Thyroid gland (tissue), 4 donors: ENCODE measurements at places on chromosomes 1 and 21.
A peak's percentile ranks its signal among the peaks of the same experiment; 100 is the strongest.

GRCh38 chr1:218078916-218079315 is 206.2 kb upstream of the RRP15 start:
- H3K4me3 ChIP-seq: no peak overlapping the region
- DNase-seq: no peak
- H3K27ac ChIP-seq: no peak overlapping the region
- H3K4me1 ChIP-seq: no peaks in the 10 kb centered on the region
- no peaks in the 10 kb centered on the region for H3K36me3 ChIP-seq

- H3K4me1 ChIP-seq: no peaks in the 10 kb centered on the region
- no peak for DNase-seq
- H3K4me3 ChIP-seq: no peak overlapping the region
- H3K36me3 ChIP-seq: no peaks in the 10 kb centered on the region
Observed at GRCh38 chr21:43287795-43288755, 119.3 kb downstream of the CRYAA start.

DNA sequence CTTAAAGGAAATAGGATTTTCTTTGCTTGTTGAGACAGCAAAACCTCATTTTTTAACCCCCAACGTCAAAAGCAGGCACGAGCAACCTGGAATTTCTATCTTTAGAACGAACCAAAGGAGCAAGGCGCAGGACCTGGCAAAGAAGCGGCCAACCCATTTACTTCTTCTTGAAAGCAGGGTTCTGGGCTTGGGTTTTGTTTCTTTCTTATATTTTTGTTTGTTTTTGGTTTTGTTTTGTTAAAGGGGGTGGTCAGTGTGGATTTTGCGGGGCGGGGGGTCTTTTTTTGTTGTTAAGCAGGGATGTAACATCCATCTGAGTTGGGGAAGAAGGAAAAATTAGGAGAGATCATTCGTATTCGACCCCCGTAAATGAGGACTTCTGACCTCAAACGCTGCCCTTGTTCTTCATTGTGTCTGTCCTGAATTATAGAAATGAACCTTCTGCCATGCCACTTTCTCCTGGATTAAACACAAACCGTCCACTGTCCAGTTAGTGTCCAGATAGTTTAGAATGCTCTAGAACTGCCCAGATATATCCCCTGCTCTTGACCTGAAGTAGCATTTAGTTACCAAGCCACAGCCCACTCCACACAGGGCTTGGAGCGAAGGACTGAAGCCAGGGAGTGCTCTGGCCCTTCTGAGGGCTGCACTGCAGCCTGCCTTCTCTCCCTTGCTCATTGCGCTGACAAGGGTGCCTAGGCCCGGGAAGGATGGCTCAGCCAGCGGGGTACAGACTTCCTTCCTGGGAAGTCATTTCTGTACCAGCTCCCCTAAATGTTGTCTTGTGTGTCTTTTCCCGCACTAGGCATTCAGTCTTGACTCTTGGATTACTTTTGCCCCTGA is 909 bp upstream of the APP start:
- H3K27me3 ChIP-seq: no peaks in the 10 kb centered on the region
- DNase-seq: peak; percentile 26
- H3K4me3 ChIP-seq: peak overlapping the region; percentile 99
- H3K27ac ChIP-seq: peak overlapping the region; percentile 95
- no peaks in the 10 kb centered on the region for H3K36me3 ChIP-seq

DNA sequence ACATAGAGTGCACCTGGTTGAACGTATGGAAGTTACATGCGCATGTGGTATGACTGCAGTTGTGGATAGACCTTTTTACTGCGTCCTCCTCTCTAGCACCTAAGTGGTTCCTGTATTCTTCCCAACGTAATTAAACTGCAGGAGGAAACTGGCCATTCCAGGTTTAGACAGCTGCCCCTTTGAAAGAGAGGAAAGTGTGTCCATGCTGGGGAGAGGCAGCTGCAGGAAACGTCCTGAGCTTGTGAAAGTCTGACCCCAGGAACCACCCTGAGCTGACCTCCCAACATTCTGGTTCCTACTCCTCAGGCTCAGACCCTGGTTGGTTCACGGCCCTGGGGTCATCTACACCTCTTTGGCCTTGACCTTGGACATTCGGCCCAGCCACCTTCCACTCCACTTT is 309.3 kb downstream of the DISC1 start:
- H3K4me3 ChIP-seq: no peak overlapping the region
- H3K27ac ChIP-seq: no peak overlapping the region
- peaks cover 9% of the 10 kb centered on the region for H3K4me1 ChIP-seq
- no peaks in the 10 kb centered on the region for H3K36me3 ChIP-seq
- no peak for DNase-seq

GRCh38 chr1:246587606-246588005 is 21.4 kb downstream of the CNST start:
- H3K27me3 ChIP-seq: no peaks in the 10 kb centered on the region
- DNase-seq: no peak
- H3K4me1 ChIP-seq: peaks cover 36% of the 10 kb centered on the region

- DNase-seq: no peak
- H3K4me1 ChIP-seq: no peaks in the 10 kb centered on the region
- no peaks in the 10 kb centered on the region for H3K36me3 ChIP-seq
Observed at GRCh38 chr1:162007466-162007865, 16.2 kb downstream of the OLFML2B start.

DNA sequence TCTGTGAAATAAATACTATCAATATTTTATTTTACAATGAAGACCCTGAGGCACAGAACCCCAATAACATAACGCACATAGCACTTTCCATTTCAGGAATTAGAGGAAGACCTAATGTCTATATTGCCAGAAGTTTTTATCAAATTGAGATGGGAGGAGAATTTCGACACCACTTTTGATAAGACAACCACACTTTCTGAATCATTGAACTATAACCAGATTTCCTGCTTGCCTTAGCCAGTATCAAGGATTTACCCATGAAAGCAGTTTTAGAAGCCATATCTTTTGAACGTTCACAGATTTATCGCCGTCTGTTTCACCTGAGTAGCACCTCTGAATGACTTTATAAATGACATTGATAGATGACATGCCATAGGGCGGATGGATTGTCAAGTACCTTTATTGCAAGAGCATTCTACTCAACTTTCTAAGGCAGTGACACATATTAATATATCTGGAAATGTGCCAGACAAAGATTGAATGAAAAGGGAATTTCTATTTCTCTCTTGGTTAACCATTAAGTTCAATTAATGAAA is 768.4 kb downstream of the LTN1 start:
- H3K27ac ChIP-seq: no peak overlapping the region
- no peak overlapping the region for H3K4me3 ChIP-seq
- H3K27me3 ChIP-seq: no peaks in the 10 kb centered on the region
- no peaks in the 10 kb centered on the region for H3K36me3 ChIP-seq

DNA sequence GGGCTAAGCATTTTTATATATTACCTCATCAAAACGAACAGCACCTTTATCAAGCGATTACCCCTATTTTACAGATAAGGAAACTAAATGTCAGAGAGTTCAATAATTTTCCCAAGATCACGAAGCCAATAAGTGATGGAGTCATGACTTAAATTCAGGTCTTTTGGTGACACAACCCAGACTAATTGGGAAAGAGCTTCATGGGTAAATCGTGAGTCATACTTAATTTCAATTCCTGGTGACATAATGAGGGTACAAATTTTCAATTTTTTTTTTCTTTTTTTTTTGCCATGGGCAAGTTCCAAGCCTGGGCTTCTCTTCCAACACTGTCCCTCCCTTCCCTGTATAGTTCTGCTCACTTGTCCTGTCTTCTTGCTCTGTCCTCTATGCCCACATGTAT is 30.1 kb upstream of the IL10 start:
- no peaks in the 10 kb centered on the region for H3K36me3 ChIP-seq
- H3K4me1 ChIP-seq: no peaks in the 10 kb centered on the region
- H3K4me3 ChIP-seq: no peak overlapping the region
- DNase-seq: no peak
- H3K27ac ChIP-seq: no peak overlapping the region
- H3K27me3 ChIP-seq: no peaks in the 10 kb centered on the region

DNA sequence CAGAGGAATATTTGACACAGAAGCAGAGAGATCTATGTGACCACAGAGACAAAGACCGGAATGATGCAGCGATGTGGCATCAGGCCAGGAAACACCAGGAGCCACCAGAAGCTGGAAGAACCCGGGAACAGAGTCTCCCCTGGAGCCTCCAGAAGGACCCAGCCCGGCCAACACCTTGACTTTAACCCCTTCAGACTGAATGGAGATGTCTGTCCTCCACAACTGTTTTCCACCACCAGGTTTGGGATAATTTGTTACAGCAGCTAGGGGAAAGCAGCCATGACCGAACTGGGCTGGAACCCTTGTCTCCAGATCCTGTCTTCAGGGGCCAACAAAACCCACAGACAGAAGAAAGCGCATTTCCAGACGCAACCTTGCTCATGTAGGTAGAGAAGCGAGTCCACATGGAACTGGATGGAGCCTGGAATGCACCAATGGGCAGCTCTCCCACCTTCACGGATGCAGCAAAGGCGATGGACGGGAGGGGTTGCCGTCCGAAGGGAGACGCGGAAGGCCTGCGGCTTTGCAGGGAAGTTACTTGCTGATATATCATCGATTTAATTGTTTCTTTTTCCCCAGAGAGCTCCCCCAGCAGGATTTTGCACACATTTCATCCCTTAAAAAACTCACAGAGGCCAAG is 396.6 kb downstream of the NPHP4 start:
- no peak for DNase-seq
- no peaks in the 10 kb centered on the region for H3K36me3 ChIP-seq
- no peaks in the 10 kb centered on the region for H3K4me1 ChIP-seq
- H3K27me3 ChIP-seq: no peaks in the 10 kb centered on the region
- H3K4me3 ChIP-seq: no peak overlapping the region

DNA sequence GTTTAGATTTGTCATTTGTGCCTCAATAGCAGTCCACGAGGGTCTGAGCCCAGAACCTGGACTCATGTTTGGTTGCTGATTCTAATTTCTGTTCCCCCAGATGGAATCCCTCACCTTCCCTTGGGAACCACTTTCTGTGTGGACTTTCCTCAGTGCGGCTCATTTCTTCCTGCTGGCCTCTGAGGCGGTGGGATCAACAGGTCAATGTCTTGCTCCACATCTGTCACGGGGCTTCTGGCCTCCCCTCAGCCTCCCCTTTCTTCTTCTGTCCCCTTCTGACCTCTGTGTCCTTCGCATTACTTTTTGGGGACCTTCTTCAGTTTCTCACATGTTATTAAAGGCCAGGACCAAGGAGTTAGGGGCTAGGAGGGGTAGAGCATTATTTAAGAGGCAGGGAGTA is 49.2 kb upstream of the PRELP start:
- no peak overlapping the region for H3K27ac ChIP-seq
- H3K4me1 ChIP-seq: no peaks in the 10 kb centered on the region
- H3K36me3 ChIP-seq: no peaks in the 10 kb centered on the region
- no peak overlapping the region for H3K4me3 ChIP-seq
- H3K27me3 ChIP-seq: no peaks in the 10 kb centered on the region

GRCh38 chr1:154272999-154273563 is 652 bp downstream of the HAX1 start:
- H3K27me3 ChIP-seq: no peaks in the 10 kb centered on the region
- peaks cover 6% of the 10 kb centered on the region for H3K4me1 ChIP-seq
- DNase-seq: no peak
- peak overlapping the region; percentile 77 for H3K27ac ChIP-seq
- H3K4me3 ChIP-seq: peak overlapping the region; percentile 56
- peaks cover 30% of the 10 kb centered on the region for H3K36me3 ChIP-seq

DNA sequence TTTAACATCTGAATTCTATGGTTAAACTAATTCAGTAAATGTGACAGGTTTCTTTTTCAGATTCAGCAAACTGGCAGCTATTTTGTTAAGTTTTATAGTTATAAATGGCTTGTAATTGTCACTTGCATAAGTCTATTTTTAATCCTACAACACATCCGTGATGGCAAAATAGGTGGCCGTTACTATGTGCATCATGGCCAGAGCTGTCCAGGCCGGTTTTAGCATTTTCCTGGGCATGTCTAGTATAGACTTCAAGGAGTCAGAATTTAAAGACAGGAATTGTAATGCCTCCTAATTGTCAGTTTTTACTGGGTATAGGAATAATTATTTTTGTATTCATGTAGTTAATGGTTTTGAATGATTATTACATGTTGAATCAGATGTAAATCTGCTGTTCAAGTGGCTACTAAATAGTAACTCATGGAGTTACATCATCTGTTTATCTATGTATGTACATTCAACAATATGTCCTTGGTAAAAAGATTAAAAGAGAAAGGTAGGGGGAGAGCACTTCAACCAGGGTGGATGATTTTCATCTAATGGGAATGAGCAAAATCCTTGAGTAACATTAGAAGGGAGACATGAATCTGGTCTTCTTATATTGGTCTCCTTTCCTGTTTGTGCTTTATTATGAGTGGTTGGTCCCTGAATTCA is 3.2 kb upstream of the B3GALT2 start:
- peaks cover 27% of the 10 kb centered on the region for H3K4me1 ChIP-seq
- no peaks in the 10 kb centered on the region for H3K36me3 ChIP-seq
- no peaks in the 10 kb centered on the region for H3K27me3 ChIP-seq
- H3K27ac ChIP-seq: no peak overlapping the region
- no peak overlapping the region for H3K4me3 ChIP-seq

DNA sequence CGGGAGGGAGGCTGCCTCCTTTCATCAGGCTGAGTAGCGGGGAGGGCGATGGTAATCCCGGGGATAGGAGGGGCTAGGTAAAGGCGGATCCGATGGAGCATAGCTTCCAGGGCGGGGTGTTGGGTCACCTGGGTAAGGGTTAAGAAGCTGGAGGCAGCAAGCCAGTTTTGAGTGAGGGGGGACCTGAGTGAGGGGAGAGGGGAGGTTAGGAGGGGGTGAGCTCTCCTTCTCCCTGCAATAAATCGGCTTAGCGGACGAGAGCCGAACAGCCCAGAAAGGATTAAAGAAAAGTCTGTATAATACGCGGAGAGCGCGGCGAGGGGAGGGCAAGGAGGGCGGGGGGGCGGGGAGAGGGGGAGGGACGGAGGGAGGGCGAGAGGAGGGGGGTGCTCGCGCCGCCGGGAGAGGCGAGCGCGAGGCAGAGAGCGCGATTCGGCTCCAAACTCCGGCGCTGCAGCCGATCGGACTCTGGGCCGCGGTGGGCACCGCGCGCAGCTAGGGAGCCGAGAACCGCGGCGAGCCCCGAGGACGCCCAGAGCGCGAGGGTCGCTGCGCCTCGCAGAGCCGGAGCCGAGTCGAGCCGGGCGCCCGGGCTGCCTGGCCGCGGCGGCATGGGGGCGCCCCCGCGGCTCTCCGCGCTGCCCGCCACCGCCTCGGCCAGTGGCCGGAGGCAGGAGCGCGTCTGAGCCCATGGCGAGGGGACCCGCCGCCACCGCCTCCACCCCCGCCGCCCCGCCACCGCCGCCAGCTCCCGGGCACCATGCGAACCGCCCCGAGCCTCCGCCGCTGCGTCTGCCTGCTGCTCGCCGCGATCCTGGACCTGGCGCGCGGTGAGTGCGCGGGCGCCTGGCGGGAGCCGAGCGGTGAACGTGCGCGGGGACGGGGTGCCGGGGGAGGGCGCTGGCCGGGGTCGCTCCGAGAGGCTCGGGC is at the start of gene IGSF21:
IGSF21 (plus strand) TSS at position 430 of the 930 bp plus-strand sequence; CDS start at position 761, 331 bp downstream.
- H3K27me3 ChIP-seq: peaks cover 21% of the 10 kb centered on the region
- H3K27ac ChIP-seq: no peak within 1 kb of the TSS
- no peaks in the 10 kb centered on the region for H3K36me3 ChIP-seq
- DNase-seq: no peak

DNA sequence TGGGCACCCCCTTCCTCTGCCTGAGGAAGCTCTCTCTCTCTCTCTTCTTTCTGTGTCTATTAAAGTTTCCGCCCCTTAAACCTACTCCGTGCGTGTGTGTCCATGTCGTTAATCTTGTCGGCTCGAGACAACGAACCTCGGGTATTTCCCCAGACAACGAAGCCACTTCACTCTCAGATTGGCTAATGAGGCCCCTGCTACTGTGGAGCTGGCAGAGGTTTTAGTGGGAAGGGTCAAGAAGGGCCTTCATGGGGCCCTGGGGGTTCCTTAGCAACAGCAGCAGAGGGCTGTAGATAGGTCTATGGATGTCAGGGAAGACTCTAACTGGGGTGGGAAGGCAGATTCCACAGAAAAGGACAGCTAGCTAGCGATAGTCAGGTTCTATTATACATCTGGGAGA is 239.8 kb upstream of the RAB4A start:
- DNase-seq: no peak
- no peak overlapping the region for H3K27ac ChIP-seq
